ENCODE measurements at places on chromosomes 7 and 10. TPM values are rescaled to one million over a fixed set of nuclear protein-coding genes. Genes with fewer than 3 reads are reported as not detected.

DNA sequence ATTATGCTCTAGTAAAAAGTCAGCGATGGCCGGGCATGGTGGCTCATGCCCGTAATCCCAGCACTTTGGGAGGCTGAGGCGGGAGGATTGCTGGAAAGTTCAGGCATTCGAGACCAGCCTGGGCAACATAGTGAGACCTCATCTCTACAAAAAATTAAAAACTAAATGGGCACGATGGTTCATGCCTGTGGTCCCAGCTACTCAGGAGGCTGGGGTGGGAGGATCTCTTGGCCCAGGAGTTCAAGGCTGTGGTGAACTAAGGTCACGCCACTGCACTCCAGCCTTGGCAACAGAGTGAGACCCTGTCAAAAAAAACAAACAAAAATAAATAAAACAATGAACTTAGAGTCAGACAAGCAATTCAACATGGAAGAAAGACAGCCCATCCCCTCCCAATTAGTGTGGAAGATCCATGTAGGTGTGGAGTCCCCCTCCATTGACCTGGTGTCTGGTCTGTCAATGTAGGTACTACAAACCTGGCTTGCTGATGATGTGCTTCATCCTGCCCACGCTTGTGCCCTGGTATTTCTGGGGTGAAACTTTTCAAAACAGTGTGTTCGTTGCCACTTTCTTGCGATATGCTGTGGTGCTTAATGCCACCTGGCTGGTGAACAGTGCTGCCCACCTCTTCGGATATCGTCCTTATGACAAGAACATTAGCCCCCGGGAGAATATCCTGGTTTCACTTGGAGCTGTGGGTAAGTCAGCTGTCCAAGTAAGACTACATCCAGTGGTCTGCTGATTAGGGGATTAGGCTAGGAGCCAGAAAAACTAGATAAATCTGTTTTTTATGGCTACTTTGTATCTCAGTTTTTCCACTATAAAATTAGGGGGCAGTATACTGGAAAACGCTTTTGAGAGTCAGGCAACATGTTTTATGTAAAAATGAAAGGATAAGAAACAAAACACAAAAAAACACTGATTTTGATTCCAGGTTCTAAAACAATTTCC, 9.3 kb downstream of the SCD start:
- peak overlapping the region; percentile 84 for H3K27ac ChIP-seq
- peaks cover 40% of the 10 kb centered on the region for H3K4me1 ChIP-seq
- H3K27me3 ChIP-seq, result no peaks in the 10 kb centered on the region

GRCh38 chr7:115779561-115779960, 251.0 kb downstream of the TFEC start:
- H3K27me3 ChIP-seq, result peaks cover 60% of the 10 kb centered on the region
- H3K4me1 ChIP-seq, result no peaks in the 10 kb centered on the region
- H3K27ac ChIP-seq, result no peak overlapping the region
- DNase-seq, result no peak
- H3K4me3 ChIP-seq, result no peak overlapping the region

GRCh38 chr7:158850545-158851102, 5.7 kb upstream of the DYNC2I1 start:
- DNase-seq, result no peak
- no peaks in the 10 kb centered on the region for H3K36me3 ChIP-seq
- H3K27ac ChIP-seq, result no peak overlapping the region
- H3K27me3 ChIP-seq, result no peaks in the 10 kb centered on the region

DNA sequence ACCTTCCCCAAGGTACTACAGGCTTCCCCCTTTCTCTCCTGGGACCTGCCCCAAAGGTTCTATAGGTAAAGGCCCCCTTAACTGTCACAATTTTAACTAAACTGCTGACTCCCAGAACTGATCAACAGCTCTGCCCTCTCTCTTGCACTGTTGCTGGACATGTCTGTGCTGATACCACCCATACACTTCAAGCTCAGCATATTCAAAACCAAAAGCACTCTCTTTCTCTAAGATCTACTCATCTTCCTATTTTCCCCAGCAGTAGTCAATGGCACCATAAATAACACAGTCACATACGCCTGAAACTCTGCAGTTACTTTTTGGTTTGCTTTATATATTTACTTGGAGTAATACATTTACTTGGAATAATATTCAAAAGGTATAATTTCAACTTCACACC, 12.3 kb downstream of the OSBPL3 start:
- no peak overlapping the region for H3K4me3 ChIP-seq
- H3K27me3 ChIP-seq, result no peaks in the 10 kb centered on the region
- peak overlapping the region; percentile 17 for H3K27ac ChIP-seq
- H3K36me3 ChIP-seq, result no peaks in the 10 kb centered on the region
- no peak for DNase-seq

DNA sequence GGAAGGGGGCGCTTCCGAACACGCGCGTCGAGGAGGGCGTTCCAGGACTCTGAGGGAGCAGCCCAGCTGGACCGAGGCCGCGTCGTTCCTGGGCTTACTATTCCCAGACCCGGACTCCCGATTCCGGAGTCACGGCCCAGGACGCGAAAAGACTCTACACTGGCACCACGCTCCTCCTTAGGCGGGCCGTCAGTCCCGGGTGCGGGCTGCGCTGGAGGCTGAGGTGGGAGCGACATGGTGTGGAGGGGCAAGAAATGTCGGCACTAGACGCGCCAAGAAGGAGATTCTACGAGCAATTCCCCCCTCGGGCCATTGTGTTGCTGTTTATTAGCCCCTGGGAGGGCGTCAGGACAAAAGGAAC, 584 bp upstream of the RUNDC3B start:
- DNase-seq, result no peak
- peaks cover 15% of the 10 kb centered on the region for H3K27me3 ChIP-seq
- H3K4me3 ChIP-seq, result peak overlapping the region; percentile 70
- no peaks in the 10 kb centered on the region for H3K4me1 ChIP-seq
- no peak overlapping the region for H3K27ac ChIP-seq

GRCh38 chr10:48760983-48761382, 76.3 kb downstream of the WDFY4 start:
- no peak overlapping the region for H3K27ac ChIP-seq
- DNase-seq, result no peak
- H3K4me1 ChIP-seq, result no peaks in the 10 kb centered on the region
- H3K27me3 ChIP-seq, result peaks cover 62% of the 10 kb centered on the region

DNA sequence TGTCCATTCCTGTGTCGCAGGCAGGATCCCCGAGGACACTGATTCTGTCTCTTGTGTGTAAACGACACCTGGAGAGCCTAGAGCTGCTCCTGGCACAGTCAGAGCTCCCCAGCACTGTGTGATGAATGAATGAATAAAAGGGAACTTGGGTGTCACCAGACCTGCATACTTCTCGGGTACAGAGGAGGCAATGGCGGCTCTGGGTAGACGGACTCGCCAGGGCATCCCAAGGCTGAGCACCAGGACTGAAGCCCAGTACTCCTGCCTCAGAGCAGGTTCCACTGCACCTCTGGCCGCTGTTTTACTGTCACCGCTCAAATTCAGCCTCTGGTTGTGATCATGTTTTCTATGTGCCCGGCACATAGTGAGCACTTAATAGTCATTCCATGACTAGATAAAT, 255.8 kb downstream of the GLRX3 start:
- H3K36me3 ChIP-seq, result peaks cover 6% of the 10 kb centered on the region
- DNase-seq, result no peak
- no peak overlapping the region for H3K4me3 ChIP-seq
- no peaks in the 10 kb centered on the region for H3K27me3 ChIP-seq
- no peak overlapping the region for H3K27ac ChIP-seq

- no peaks in the 10 kb centered on the region for H3K27me3 ChIP-seq
- no peak overlapping the region for H3K4me3 ChIP-seq
- no peak overlapping the region for H3K27ac ChIP-seq
- no peaks in the 10 kb centered on the region for H3K36me3 ChIP-seq
Observed at GRCh38 chr10:129877773-129878371, 86.2 kb downstream of the EBF3 start.

SPDYE18 gene
- not detected for total RNA-seq

BEND7 gene
- total RNA-seq, result 12.4 TPM

CFAP69 gene
- total RNA-seq, result 3.7 TPM

SVIL gene
- total RNA-seq, result 43.3 TPM

TRPV5 gene
- not detected for total RNA-seq

ZFAND4 gene
- total RNA-seq, result 4.9 TPM

Data from MCF 10A (cell line).